Dorsolateral prefrontal cortex (tissue), 122 donors: ENCODE measurements at places on chromosomes 6 and 20. TPM values are rescaled to one million over a fixed set of nuclear protein-coding genes. Genes with fewer than 3 reads are reported as not detected.

Gene CALHM6
- 1.2 TPM for total RNA-seq

Gene DEFB112
- not detected for total RNA-seq

Gene DLL1
- total RNA-seq = 17.0 TPM

Gene BPIFA1
- total RNA-seq = not detected

Gene AK9
- 23.8 TPM for total RNA-seq

Gene PSMF1
- 122 TPM for total RNA-seq

Gene RNF182
- 17.7 TPM for total RNA-seq

Gene DOK5
- total RNA-seq = 15.6 TPM

Gene IL17F
- not detected for total RNA-seq

Gene SFTA2
- total RNA-seq = not detected

Gene ATP6V1G2
- total RNA-seq = 275 TPM

Gene NHLRC1
- total RNA-seq = 3.9 TPM

- DNase-seq = peak; percentile 69
These were observed 21.3 kb downstream of the PRKN start for GRCh38 chr6:162706232-162706631.

DNA sequence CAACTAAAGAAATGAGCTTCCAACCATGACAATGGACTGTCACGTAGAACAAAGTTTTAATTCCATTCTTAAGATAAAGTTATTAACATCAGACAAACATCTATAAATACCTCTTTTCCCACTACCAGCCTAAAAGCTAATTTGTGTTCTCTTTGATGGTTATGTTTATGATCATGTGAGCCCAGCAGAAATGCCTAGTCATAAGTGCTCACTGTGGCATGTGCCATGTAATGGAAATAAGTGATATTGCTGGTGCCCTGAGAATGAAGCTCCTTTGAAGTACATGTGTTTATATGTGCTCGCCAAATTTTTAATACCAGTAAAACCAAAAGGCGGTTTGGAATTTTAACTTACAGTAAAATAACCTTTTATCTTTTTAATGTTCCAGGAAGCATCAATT lies 205.8 kb downstream of the ISM1 start:
- DNase-seq = no peak

GRCh38 chr20:63317061-63317460 lies 24.1 kb downstream of the COL20A1 start:
- DNase-seq = no peak

GRCh38 chr20:10474606-10475184 lies 39.6 kb downstream of the SLX4IP start:
- DNase-seq = no peak

DNA sequence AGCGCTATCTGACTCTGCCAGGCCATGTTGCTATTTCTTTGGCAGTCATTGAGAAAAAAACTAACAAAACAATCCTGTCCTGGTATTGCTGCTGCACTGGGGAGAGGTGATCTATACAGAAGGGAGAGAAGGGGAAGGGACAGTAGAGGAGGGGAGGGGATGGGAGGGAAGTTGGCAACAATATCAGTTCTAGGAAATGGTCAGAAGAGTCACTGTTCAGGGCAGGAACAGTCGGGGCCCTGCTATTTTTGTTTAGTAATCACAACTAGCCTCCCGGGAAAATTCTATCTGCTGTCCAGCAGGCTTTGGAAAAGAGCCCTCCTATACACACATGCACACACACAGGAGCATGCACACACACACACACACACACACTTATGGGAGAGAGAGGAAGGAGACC lies 142.3 kb upstream of the CARMIL1 start:
- no peak for DNase-seq

DNA sequence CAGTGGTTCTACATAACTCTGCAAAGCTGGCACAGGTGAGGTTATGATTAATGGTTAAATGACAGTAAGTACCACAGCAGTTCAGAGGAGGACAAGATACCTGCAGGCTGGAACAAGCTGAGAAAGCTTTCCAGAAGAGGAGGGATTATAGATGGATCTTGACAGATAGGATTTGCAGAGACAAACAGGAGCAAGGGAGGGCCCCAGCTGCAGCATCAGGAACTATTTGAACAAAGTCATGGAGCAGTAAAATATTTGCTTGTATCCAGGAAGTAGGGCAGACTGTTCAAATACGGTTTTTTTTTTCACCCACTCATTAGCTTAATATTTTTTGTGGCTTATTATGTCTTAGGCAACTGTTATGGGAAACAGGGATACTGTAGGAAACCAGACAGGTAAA lies 144.4 kb upstream of the MAN1A1 start:
- DNase-seq = no peak

GRCh38 chr6:70636596-70636995 lies 31.1 kb upstream of the SMAP1 start:
- no peak for DNase-seq

DNA sequence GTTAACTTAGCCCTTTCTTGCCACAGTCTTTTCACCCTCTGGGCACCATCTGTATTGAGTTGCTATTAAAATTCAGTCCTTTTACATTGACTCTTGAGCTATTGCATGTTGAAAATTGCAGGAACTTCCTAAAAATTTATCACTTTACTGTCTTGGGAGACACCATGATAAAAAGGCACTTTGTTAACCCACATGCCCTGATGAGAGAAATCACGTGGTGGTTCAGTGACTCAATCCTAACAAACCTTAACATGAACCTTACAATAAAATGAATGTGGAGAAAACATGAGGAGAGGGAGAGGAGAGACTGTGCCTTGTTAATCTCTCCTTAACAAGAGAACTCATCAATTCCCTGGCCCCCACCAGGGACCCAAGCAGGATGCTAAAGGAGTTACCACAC lies 30.8 kb downstream of the GSTA4 start:
- DNase-seq = no peak

DNA sequence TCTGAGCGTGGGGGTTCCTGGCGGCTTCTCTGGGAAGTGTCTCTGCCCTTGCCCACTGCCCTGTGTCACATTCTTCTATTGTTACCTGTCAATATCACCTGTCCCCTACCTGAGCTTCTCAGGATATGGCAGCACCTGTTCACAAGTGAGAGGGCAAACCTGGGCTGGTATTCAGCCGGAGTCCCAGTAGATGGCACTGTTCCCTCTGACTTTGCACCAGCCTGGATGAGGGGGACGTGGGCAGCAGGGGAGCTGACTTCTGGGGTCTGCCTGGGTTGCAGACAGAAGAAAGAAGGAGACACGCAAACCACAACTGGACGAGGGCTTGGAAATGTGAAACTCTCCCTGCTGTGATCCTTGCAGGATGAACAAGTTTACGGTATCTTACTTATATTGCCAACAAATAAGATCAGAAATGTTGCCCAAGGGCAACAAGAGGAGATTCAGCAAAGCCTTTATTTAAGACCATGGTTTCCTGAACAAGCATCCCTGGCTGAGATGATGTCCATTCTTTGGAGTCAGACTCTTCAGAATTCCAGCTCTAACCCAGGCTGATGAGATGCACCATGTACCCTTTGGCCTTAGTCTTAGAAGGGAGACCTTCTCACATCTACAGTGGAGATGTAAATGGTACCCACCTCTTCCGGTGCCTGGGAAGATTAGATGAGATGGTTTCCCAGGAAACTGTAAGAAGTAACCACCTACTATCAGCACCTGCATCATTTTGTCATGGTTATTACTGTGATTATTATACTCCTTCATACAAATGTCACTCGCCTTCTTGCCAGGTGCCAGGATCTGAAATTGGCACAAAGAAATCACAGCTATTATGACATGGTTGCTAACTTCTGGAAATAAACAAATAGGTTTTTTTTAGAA lies 400.0 kb upstream of the CDH4 start:
- DNase-seq = no peak

DNA sequence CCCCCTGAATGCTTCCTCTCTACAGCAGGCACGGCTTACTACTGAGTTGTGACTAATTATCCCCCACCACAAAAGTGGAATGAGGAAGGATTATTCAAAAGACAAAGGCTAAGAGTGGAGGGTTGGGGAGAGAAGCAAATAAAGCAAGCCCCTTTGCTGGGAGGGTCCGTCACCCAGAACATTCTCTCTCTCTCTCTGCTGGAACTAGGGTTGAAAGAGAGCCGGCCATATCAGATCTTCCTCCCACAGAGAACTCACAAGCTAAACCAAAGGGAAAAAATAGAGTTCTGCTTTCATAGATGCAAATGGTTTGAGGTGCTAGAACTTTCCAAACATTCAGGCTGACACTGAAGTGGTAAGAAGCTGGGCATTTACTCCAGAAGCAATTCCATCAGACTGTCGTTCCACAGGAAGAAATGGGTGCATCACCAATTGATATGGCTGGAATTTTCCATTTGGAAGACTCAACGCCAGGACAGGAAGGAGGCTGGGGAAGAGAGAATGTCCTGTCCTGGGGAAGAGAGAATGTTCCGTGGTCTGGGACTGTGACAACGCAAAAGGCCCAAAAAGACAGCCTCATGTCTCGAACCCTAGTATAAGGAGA lies 7.9 kb downstream of the ZMYND8 start:
- DNase-seq = no peak

GRCh38 chr6:138691595-138692057 lies 81.9 kb upstream of the CCDC28A start:
- DNase-seq = no peak

GRCh38 chr20:15220009-15220656 lies 882.7 kb upstream of the FLRT3 start:
- DNase-seq = no peak

DNA sequence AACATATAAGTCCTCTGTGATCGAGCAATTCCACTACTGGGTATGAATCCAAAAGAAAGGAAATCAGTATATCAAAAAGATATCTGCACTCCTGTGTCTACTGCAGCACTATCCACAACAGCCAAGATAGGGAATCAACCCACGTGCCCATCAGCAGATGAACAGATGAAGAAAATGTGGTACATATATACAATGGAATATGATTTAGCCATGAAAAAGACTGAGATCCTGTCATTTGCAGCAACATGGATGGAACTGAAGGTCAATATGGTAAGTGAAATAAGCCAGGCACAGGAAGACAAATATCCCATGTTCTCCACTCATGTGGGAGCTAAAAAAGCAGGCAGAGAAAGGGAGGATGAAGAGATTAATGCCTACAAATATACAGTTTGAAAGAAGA lies 95.7 kb upstream of the POPDC3 start:
- no peak for DNase-seq

GRCh38 chr20:10536531-10536930 lies 101.4 kb downstream of the SLX4IP start:
- DNase-seq = no peak

GRCh38 chr6:29850011-29850553 lies 22.5 kb downstream of the HLA-G start:
- DNase-seq = no peak

DNA sequence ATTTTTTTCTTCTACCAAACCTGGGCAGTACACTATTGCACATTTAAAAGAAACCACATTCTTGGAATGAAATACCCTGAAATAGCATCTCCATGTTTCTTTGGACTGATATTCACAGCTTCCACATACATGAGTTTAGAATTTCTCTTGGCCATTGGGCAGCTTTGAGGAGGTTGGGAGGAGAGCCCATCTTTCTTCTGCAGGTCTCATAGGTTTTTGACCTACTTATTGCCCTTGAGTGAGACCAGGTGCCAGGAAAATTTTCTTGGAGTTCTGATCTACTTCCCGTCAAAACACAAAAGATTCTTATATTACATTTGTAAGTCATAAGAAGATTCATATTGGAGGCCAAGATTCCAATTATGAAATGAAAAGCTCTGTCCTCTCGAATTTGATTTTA lies 212.0 kb downstream of the IBTK start:
- DNase-seq = no peak

GRCh38 chr6:63663147-63663955 lies 27.7 kb downstream of the PHF3 start:
- no peak for DNase-seq

- no peak for DNase-seq
These were observed 195.6 kb upstream of the RIN2 start for GRCh38 chr20:19562426-19562825.

DNA sequence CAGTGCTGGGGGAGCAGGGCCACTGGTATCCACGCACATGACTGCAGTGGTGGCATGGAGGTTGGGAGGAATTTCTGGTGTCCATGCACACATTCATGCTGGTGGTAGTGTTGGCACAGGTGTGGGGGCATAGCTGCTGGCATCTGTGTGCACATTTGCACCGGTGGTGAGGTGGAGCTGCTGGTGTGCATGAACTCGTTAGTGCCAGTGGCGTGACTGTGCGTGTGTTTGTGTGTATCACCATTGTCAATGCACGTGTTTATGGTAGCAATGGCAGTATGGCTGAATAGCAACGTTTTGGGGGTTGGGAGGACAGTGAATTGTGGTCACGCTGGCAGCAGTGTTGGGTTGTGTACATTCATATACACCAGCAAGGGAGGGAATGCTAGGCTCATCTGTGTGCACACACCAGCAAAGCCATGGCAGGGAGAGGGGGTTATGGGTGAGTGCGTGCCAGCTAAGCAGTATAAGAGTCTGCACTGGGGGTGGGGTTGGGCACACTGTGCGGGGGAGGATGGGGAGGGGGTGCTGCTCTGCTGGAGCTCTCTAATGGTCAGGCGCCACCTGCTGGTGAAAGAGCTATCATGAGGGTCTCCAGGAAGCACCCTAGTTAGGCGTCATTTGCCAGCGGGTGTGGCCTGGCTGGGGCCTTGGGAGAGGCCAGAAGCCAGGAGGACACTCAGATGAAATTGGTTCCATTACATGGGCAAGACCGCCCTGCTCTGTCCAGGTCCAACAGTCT lies 626.1 kb upstream of the ID4 start:
- peak; percentile 35 for DNase-seq

DNA sequence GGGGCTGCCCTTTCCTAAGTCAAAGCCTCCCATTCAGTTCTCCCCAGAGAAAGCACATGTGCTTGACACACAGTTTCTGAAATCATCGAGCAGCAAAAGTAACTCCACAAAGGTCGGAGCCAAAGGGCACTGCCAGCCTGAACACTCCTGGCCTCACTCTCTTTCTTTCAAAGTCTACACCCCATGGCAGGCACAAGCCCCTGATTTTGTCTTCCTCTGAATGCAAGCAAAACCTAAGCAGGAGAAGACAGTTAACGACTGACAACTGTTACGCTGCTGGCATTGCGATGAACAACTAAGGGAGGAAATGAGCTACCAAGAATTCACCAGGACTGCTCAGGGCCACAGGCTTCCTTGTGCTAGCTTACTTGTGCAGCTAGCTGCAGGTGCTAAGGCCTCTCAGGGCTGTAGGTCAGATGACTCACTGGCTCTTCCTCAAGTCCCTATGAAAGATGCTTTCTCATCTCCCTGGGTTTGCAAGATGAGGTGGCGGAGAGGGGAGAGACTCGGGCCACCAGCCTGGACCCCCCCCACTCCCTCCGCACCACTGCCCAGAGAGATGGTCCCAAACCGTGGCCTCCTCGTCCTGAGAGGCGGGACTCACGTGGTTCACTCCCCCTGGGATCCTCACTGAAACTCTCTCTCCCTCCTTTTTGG lies 208.2 kb downstream of the DLL1 start:
- no peak for DNase-seq

GRCh38 chr20:764255-764654 lies 4.0 kb downstream of the SLC52A3 start:
- no peak for DNase-seq
